ENCODE measurements at places on chromosomes 3 and 15.

GRCh38 chr15:38354315-38354929 lies 99.5 kb upstream of the FAM98B start:
- DNase-seq = peak; percentile 74

DNA sequence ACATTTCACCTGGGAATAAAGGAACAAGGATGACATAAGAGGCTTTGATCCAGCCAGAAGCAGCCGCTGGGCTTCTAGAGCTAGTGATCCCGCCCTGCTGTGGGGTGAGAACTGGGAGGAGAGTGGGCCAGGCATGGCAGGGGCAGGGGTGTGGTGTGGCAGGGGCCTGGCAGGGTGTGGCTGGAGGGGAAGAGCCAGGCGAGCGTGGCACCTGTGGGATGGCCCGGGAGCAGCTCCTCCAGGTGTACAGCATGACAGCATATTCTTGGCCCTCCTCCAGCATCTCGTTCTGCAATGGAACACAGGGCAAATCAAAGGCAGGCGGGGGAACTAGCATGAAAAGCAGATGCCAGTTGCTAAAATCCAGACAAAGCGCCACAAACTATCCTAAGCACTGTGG lies 35.5 kb downstream of the CYFIP1 start:
- no peak for DNase-seq

DNA sequence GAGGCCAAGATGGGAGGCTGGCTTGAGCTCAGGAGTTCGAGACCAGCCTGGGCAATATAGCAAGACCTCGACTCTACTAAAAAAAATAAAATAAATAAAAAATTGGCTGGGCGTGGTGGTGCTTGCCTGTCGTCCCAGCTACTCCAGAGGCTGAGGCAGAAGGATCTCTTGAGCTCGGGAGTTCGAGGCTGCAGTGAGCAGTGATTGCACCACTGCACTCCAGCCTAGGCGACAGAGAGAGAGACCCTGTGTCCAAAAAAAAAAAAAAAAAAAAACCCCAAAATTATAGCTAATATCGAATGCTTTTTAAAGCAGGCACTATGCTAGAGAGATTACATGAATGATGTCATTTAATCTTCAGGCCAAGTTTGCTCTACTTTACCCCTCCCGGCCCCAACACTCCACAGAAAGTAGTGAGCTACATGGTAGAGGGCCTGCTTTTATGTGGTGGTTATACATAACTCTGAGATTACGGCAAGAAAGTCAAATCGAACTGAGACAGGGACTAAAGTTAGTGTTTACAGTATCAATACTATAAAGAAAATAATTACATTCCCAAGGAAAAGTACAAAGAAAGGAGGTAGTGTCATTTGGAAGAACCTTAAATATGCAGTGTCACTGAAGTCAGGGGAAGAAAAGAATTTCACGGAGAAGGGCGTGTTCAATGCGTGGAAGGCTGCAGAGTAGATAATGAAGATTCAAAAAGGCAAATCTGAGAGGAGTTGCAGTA lies 1.1 kb downstream of the ADPGK start:
- no peak for DNase-seq

DNA sequence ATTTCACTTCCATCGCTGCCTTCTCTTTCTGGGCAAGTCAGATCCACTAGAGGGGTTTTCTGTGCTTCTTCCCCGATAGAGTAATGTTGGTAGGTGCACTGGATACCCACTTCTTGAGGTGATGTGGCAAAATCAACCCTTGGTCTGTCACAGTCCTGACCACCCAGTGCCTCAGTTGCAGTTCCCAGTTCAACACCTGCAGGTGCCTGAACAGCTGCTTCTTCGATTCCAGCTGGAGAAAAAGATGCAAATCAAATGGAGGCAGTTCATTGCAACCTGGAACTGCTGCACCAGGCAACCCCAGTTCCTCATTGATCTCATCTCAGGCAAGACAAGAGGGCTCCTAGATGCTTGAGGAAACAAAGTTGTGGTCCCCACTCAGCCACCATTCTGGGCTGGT lies 186.6 kb downstream of the UBE2E2 start:
- no peak for DNase-seq

DNA sequence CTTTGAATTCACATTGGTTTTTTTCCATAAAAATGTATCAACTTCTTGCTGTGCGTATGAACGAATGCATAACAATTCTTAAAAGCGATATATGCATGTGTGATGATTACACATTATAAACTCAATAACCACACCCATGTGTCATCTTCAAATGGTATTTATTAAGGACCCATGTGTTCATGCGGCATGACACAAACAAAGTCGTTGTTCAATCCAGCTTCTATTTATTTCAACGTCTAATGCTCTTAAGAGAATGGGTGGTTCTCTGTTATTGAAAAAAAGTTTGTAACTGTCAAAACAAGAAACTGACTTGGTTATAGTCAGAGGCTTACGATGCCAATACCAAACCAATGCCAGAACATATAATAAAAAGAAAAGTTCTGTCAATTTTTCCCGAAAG lies 195.9 kb downstream of the FOXP1 start:
- DNase-seq = no peak

GRCh38 chr3:55676643-55677042 lies 189.5 kb upstream of the WNT5A start:
- no peak for DNase-seq

- no peak for DNase-seq
Measured at GRCh38 chr3:10746001-10746400, 70.0 kb upstream of the SLC6A11 start.

GRCh38 chr15:88681610-88682221 lies 42.9 kb downstream of the ISG20 start:
- peak; percentile 64 for DNase-seq

- no peak for DNase-seq
Measured at GRCh38 chr3:135109681-135110080, 314.6 kb downstream of the EPHB1 start.

DNA sequence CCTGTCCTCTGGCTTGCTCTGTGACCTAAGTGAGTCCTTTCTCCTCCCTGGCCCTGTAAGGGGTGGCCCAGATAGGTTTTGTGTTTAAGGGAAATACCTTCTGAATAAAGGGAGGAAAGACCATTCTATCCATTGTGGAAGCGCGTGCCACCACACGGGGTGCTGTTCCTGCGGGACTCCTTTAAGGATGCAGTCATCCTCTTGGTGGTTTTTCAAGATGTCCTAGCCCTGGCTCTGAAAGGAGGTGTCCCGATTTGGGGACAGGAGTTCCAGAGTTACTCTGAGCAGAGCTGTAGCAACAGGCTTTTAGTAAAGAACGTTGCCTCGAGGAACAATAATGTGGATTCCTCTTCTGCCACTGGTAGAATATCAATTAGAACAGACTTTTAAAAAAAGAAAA lies 9.6 kb downstream of the SLC6A6 start:
- DNase-seq = no peak

GRCh38 chr3:50254577-50255250 lies 14.2 kb upstream of the SEMA3B start:
- no peak for DNase-seq

GRCh38 chr15:53072077-53072476 lies 281.9 kb upstream of the ONECUT1 start:
- peak; percentile 53 for DNase-seq

DNA sequence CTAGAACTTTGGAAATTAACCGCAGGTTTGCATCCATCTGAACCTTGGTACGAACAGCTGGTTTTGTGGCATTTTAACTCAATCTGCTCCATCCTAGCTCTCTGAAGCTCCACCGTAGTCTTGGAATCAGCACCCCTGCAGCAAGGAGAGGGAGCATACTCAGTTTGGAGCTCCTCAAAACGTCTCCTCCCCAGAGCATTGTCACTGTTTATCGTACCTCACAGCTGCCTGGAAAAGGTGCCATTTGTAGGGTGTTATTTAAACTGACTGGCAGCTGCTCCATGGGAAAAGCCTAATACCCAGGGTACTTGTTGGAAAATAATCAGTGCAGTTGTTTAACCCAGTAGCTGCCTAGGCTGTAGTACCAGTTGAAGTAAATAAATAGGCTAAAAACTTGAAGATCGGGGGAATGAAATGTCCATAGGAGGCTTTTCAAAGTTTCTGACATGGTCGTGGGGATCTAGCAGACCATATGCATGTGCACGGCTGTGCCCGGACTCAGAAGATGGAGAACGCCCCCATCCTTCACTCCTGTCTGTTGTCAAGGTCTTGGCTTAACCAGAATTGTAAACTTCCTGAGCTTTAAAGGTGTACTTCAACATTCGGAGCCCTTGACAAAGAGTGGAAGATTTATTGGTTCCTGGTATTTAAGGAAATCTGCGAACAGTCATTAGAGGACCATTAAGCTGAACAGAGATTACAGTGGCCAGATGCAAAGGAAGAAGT lies 43.9 kb downstream of the GHSR start:
- DNase-seq = no peak

GRCh38 chr15:31335989-31336592 lies 9.5 kb downstream of the KLF13 start:
- no peak for DNase-seq

GRCh38 chr3:117628823-117629291 lies 919.3 kb downstream of the TUSC7 start:
- DNase-seq = peak; percentile 66

DNA sequence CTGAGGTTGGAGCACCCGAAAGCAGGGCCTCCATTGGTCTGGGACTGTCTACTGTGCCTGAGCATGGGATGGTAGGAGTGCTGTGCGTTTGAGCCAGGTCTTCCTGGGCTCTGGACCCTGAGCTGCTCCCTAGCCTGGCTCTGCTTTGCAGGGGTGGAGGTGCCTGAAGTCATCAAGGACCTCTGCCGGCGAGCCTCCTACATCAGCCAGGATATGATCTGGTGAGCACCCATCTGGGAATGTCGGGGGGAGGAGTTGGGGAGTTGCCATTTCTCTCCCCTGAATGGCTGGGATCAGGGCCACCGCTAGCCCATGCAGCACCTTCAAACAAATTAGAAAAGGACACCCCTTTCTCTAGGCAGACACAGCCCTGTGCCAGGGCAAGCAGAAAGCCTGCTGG lies 20.7 kb downstream of the DUOX1 start:
- no peak for DNase-seq

GRCh38 chr3:110391640-110392395 lies 679.8 kb upstream of the NECTIN3 start:
- DNase-seq = no peak

DNA sequence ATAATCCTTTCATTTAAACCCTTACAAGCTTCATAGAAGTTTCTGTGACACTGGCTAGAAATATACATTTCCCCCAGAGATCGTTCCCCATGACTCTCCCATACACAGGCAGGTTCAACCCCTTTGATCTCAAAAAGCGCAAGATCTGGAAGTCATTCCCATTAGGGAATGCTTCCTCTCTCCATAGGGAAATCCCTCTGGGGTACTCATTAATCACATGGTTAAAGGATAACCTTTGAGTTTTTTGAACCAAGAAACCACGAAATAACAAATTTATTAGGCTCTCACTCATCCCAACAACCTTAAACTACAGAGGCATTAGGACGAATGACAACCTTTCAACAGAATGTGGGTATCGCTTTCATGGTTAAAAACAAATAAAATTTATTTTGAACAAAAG lies 211.9 kb upstream of the PRICKLE2 start:
- DNase-seq = no peak

GRCh38 chr15:37015035-37015434 lies 85.3 kb downstream of the MEIS2 start:
- no peak for DNase-seq

- DNase-seq = peak; percentile 100
Measured at GRCh38 chr3:66998113-66998903, at the start of gene KBTBD8. TSS of gene KBTBD8 (plus strand) at chr3:66998307. CDS start at chr3:66998356, 49 bp downstream.

DNA sequence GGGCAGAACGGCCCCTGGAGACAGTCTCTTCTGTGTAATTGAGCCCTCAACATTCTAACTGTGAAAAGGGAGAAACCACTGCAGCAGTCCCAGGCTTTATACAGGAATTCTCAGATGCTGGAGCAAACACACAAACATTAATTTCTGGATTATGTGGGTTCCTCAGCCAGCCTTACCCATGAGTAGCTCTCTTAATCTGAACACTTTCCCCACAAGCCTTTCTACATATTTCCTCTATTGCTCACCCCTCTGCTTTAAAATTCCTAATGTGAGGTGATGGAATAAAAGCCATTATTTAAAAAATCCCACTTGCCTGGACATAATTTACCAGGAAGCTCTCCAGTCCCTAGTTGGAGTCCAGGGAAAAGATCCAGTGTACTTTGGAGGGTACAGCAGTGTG lies 139.0 kb downstream of the CTNNB1 start:
- no peak for DNase-seq

GRCh38 chr3:21893242-21893641 lies 142.2 kb upstream of the ZNF385D start:
- DNase-seq = no peak

- no peak for DNase-seq
Measured at GRCh38 chr15:74386496-74387140, 19.2 kb upstream of the CYP11A1 start.
